ENCODE measurements at places on chromosomes 7 and 10. TPM values are rescaled to one million over a fixed set of nuclear protein-coding genes. Genes with fewer than 3 reads are reported as not detected.

The RARRES2 gene
- total RNA-seq = 0.54 TPM

The ZNF485 gene
- 1.0 TPM for total RNA-seq

The NUTM2D gene
- total RNA-seq = 1.1 TPM

The ANKRD61 gene
- under 0.01 TPM for total RNA-seq

The RPP38 gene
- 11.9 TPM for total RNA-seq

The PRSS2 gene
- total RNA-seq = not detected

The FAM53B gene
- total RNA-seq = 18.5 TPM

The CNTNAP2 gene
- 0.09 TPM for total RNA-seq

The CFAP69 gene
- 3.0 TPM for total RNA-seq

The CNNM2 gene
- 2.5 TPM for total RNA-seq

The INHBA gene
- 4.2 TPM for total RNA-seq

The MKLN1 gene
- total RNA-seq = 19.7 TPM

The STEAP1B gene
- 2.9 TPM for total RNA-seq

The SUGCT gene
- 1.5 TPM for total RNA-seq

Data from dermis lymphatic vessel endothelial cell (primary cell).